ENCODE measurements at places on chromosomes 6 and 20.

GRCh38 chr20:47502271-47503239, 868 bp downstream of the NCOA3 start:
- DNase-seq = no peak

DNA sequence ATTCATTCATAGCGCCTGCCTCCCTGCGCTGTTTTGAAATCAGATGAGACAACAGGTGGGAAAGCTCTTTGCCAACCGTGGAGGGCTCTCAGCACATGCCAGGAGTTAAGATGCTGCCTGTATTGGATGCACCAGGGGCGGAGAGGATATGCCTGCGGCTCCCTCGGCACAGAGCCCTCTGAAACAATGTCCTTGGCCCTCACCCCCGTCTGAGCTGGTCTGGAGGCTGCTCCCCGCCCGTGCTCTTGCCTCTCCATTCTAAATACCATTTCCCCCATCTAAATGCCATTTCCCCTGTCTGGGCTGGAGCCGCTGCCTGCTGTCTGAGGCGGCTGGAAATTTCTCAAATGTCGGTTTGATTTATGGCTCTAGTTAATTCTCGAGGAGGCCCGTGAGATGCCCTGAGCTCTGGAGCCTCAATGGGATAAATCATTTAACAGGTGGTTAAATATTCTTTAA, 50.8 kb upstream of the MLN start:
- DNase-seq = no peak

DNA sequence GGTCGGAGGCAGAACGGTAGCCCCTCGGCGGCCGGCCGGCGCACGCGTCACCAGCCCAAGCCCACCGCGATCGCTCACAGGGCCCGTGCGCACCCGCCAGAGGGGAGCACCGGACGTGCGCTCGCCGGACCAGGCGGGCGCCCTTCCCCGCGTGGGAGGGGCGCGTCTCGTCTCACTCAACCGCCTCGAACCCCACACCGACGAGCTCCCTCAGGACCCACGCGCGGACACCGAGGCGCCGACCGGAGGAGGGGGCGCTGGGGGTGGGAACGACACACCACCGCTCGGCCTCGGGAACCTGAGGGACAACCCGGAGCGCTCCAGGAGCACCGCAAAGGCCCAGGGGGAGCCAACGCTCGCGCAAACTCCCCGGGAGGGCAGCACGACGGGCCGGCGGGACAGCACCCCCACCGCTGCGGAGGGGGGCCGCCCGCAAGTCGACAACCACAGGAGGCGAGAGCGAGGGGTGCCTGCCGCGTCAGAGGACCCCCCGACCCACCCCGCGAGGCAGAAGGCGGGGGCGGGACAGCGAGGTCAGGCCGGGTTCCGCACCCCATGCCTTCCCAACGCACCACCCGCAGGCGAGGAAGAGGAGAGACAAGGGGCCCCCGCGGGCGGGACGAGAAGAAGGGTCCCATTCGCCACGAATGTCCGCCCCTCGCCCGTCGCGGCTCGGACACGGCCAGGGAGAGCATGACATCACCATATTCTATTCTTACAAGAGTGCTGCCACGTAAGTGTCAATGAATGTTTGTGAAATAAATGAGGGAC, 512.7 kb upstream of the ZNF337 start:
- no peak for DNase-seq

DNA sequence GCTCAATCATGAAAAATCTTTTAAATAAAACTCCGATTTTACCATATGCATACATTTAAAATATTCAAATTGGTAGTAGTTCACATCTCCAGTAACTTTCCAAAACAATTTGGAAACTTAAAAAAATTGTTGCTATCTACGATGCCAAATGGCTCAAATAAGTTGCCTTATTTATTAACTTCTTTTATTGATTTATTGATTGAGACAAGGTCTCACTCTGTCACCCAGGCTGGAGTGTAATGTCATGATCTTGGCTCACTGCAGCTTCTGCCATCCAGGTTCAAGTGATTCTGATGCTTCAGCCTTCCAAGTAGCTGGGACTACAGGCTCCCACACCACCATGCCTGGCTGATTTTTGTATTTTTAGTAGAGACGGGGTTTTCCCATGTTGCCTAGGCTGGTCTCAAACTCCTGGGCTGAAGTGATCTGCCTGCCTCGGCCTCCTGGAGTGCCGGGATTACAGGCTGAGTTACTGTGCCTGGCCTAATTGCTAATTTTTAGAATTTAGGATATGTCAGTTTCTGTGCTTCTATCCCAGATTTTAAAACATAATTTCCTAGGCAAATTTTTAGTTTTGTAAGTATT, 12.9 kb downstream of the NKX2-4 start:
- DNase-seq = no peak

GRCh38 chr6:72950114-72950860, 275.0 kb downstream of the KHDC1L start:
- no peak for DNase-seq

- no peak for DNase-seq
Observed at GRCh38 chr20:53570446-53571276, 23.0 kb downstream of the ZNF217 start.

DNA sequence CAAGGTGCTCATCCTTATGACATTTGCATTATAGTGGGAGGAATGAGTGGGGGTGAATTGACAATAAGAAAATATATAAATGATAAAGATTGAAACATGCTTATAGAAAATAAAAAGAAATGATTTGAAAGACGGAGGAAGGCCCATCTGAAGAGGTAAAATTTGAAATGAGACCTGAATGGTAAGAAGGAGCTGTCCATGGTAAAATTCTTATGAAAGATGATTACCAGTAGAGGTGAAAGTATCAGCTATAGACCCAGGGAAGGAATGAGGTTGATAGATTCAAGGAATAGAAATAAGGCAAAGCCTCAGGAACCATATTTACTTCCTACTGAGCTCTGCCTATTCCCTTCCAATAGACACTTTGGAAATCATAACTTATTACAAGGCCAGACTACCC, 149.7 kb downstream of the HTR1B start:
- DNase-seq = no peak

- DNase-seq = no peak
Observed at GRCh38 chr20:56762829-56763228, 133.7 kb downstream of the TFAP2C start.

DNA sequence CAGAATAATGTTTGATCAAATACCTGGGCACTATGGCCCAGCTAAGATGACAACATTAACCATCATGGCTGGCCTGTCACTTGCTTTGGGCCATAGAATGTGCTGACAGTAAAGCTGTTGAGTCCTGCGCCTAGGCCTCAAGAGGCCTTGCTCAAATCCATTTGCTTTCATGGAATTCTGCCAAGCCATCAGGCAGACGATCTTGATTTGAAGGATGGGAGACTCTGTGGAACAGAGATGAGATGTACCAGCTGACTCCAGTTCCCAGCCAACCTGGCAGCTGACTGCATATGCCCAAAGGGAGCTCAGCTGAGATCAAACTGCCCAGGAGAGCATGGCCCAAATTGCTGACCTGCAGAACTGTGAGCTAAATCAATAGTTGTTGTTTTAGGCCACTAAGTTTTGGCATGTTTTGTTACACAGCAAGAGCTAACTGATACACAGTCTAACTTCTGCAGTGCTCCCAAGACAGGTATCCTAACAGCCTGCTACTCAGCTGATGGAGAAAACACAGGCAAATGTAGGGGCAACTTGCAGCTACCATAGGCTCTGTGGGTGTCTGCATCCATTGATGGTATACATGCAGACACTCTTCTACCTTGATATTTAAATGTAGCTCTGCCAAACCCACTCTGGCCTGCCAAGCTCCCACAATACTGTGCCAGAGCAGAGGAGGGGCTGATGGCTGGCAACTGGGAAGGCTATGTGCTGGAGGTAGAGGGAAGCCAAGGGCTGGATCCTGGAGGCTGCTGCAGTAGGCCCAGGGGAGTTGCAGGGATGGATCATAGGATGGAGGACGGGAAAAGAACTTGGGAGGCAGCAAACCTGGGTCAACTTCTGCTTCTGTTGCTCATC, 55.2 kb upstream of the RNF24 start:
- no peak for DNase-seq

DNA sequence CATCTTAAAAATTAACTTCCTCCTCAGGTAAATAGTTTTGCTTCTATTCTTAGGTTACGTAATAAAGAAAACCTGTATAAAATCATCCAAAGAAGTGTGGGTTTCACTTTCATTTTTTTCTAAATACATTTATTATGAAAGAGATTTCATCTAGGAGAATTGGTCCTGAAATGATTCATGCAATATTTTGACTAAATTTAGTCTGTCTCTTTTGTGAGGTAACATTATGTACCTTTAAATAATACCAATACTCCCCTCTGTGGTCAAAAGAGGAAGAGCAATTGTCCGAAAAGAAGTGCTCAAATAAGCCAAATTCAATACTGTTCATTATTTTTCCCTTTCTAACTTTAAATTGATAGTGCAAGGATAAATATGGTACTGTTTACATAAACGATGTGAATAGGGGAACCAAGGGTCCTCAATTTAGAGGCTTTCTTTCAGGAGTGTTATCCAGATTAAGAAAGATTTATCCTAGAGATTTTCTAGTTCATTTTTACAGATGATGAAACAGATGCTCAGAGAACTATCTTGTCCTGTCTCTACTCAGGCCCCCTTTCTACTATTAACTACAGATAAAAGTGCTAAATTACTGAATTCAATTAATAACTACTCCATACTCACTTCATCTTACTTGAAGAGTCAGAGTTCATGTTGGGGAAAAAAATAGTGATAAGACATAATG, 26.2 kb downstream of the CYP39A1 start:
- DNase-seq = no peak

DNA sequence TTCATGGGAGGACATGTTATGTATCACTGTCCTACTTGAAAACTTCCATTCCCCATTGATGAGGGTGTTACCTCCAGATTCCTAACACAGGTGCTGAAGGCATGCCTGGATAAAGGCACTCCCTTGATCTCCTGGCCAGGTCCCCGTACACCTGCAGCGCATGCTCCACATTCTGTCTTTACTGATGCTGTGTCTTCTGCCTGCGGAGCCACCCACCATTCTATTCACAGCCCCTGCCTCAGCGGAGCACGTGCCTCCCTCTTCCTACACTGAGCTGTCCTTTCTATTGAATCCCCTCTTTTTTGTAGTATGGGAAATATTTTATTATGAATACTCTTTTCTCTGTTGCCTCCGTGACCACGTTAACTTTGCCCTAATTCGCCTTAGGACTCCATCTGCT, 25.0 kb downstream of the PTPN1 start:
- no peak for DNase-seq

DNA sequence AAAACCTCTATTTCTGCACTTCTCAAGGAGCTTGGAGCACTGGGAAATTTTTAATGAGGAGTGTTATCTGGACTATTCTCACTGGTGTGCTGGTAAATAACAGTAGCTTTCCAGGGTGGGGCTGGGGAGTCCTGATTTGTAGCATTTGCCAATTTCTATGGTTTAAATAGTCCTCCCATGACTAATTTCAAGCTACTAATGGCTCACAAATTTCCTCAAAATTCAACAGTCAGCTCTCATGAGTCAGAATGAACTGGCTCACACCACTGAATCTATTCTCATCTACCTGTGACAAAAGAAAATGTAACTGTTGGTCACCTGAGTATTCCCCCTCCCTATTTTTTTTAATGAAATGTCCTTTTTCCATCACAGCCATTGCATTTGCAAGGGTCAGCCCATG, 449.6 kb downstream of the KIF16B start:
- DNase-seq = no peak

DNA sequence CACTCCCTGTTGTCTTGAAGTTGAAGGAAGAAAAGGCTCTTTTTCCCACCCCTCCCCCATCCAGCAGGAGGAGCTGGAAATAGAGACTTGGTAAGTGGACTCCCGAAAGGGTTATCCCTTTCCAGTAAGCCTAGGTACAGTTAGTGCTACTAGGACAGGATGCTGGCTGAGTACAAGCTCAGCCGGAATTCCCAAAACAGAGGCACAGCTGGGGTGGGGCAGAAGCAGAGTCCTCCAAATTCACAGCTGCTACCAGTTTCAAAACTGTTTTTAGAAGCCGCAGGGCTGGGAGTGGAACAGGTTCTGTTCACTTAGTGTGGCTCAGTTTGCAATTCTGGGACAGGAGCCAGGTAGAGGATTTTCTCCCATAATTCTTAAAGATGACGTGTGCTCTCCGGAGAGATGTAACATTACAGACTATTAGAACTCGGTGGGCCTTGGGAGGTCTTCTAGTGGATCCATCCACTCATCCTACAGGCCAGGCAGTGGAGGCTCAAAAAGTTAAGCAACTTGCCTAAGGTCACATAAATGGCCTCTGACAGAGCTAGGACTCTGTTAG, 19.0 kb upstream of the UTRN start:
- DNase-seq = no peak

- DNase-seq = no peak
Observed at GRCh38 chr20:21183722-21184121, 57.8 kb downstream of the KIZ start.

- DNase-seq = no peak
Observed at GRCh38 chr6:85344996-85345395, 104.9 kb upstream of the NT5E start.

DNA sequence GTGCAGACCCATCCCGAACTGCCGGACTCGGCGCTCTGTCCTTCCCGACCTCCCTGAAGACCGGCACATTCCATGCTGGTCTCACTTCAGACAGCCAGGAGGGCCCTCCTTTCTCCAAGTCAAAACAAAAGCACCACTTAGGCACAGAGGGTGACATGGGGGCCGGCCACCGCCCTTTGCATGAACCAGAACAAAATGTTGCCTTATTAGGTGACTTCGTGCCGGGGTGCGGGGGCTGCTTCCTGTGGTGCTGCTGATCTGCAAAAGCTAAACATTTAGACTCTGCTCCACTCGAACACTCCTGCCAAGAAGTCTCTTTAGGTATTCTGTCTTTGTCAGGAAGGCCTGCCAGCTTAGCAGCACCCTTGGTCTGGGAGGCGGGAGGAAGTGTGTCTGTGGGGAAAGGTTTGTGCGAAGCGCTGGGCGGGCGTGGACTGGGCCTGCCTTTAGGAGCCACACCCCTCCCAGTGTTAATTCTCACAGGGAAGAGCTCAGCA, 133.8 kb downstream of the SMOC2 start:
- DNase-seq = no peak

Measured in D721Med (cell line).